Activated effector memory CD4-positive, alpha-beta T cell treated with anti-CD3 and anti-CD28 coated beads, Interleukin-2, amount 50 U/mL, for 16 hours (primary cell): ENCODE measurements at places on chromosomes 5 and 9.

DNA sequence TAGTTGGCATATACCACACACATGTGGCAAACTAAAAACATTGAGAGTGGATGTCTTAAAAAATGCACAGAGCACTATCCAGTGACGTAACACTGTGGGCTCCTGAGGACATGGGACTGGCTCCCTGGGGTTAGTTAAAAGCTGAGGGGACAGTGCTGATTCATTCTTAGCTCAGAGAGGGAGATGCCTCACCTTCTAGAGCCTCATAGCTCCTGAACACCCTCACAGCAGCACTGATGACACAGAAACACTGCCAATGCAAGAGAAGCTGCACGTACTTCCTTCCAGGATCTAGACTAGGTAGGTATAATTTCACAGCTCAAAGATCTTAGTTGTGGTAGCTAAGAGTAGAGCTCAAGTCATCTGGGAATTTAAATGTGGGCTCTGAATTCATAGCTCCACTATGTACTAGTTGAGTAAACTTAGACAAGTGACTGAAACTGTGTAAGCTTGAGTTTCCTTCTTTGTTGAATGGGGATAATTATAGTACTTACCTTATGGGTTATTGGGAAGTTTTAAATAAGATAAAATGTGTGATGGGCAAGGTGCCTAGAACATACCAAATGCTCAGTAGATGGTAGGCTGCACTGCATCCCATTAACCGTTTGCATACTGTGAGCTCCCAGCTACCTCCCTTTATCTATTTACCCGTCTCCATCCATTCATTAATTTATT lies 279.9 kb downstream of the ASTN2 start:
- DNase-seq = no peak

GRCh38 chr9:14526504-14526903 lies 166.7 kb downstream of the ZDHHC21 start:
- DNase-seq = no peak

DNA sequence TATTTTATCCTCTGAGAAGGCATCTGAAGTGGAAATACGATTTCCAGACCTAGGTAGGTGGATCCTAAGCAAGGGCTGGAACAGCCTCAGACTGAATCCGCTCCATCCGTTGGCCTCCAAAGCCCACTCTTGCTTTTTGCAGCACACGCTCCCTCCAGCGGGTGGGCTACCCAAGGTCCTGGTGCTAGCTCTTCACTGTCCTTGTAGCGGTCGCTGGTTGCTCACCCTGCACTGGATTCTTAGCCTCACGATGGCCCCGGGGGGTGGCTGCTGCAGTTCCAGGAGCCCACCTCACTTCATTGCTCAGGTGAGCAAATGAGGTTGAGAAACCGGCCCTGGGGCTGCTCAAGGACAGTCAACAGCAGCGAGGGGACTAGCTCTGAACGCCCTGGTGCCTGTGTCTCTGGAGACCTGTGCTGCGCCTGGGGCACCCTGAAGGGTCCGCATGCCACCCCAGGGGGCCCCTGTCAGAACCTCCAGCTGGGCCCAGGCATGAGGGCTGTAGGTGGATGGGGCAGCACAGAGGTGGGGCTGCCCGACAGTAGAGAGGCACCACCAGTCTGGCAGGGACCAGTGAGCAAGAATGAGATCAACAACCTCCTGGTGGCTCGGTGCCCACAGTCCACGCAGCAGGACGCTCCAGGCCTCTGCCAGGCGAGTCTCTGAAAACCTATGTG lies 4.3 kb downstream of the MGAT4B start:
- peak; percentile 60 for DNase-seq

GRCh38 chr9:6680797-6681146 lies 35.2 kb upstream of the GLDC start:
- peak; percentile 89 for DNase-seq

DNA sequence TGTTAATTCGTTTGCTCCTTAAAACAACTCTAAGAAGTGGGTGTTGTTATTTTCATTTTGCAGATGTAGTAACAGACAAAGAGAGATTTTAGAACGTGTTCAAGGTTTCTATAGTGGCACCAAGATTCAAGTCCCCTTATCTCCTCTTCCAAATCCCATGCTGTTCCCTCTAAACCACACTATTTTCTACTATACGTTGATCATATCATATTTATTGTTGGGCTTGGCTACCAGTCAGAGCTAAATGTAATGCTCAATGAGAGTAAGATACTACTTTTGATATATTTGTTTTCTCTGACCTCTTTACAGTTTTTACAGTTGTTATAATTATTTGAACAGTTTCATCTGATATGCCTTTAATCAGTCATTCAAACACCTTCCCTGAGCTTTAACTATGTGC lies 212.9 kb downstream of the EFNA5 start:
- no peak for DNase-seq

DNA sequence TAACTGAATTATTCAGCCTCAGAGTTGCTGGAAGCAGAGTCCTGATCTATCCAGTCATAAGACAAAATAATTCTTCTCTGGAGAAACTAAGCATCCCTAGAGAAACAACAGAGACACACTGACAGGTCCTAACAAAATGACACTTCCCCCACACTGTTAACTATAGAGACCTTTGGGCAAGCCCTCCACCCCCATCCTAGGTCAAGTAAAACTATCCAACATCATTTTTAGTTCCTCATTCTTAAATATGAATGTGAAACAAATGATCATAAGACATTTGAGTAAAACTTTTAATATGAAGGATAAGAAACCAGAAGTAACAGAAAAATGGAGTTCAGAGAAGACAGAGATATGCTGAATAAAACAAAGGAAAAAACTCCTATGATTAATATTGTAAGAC lies 30.9 kb downstream of the CNTLN start:
- DNase-seq = no peak

GRCh38 chr5:140883927-140884697 lies 2.2 kb downstream of the PCDHA13 start:
- DNase-seq = no peak

DNA sequence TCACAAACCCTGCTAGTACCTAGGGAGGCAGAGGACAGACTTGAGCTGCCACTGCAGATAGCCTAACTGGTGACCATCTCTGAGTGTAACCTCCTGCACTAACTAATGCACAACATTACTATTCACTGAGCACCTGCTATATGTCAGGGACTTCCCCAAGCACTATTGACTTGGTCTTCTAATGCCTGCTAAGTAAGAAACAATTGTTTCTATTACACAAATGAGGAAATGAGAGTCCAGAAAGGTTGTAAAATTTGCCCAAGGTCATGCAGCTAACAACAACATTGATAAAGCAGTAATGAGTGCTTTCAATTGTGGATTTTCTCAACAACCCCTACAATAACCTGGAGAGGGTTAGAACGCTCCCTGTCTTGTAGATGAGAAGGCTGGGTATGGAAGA lies 183.7 kb downstream of the ZNF462 start:
- DNase-seq = no peak

- no peak for DNase-seq
Observed at GRCh38 chr5:165620394-165620793, 2115.0 kb downstream of the MAT2B start.
